ENCODE measurements at places on chromosomes 3 and 15.
A peak's percentile ranks its signal among the peaks of the same experiment; 100 is the strongest.

GRCh38 chr3:89472101-89472500 is 364.7 kb downstream of the EPHA3 start:
- no peak for DNase-seq

GRCh38 chr3:193701953-193702635 is 109.1 kb downstream of the OPA1 start:
- no peak for DNase-seq

DNA sequence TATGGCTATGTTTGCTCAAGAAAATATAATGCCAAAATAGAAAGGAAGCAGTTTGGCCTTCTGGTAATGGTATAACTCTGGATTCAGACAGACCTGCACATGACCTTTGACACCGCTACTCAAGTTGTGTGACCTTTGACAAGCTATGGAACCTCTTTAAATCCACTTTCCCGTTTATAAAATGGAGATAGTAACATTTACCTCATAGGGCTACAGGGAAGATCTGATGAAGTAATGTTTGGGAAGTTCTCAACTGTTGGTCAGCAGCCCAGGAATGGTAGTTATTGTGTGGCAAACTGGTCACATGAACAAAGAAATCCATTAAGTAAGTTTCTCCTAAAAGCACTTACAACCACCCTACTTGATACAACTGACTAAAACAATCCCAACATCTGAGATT is 95.1 kb upstream of the PHLDB2 start:
- no peak for DNase-seq

- DNase-seq: no peak
These were observed 34.2 kb upstream of the SKIL start for GRCh38 chr3:170323331-170323730.

DNA sequence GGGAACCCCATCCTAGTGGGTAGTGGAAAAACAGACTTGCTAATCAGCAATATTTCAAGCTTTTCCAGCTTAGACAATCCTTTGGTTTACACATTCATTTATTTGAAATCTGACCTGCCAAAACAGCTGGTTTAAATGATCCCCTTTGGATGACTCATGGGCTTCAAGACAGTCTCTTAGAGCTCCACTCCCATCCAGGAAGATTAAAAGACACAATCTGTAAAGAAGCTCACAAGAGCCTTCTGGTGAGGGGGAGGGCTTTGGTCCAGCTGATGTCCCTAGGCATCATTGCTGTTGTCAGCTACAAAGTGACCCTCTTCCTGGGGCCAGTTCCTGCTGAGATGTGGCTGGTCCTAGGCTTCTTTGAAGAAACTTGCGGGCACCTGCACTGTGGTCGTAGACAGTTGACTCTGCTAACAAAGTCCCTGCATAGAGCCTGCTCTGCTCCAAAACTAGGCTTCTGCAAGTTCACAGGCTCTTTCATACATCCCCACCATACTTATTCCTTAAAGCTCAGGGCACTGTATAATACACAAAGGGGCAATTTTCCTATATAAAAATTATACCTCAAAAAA is 73.7 kb downstream of the IGSF11 start:
- no peak for DNase-seq

DNA sequence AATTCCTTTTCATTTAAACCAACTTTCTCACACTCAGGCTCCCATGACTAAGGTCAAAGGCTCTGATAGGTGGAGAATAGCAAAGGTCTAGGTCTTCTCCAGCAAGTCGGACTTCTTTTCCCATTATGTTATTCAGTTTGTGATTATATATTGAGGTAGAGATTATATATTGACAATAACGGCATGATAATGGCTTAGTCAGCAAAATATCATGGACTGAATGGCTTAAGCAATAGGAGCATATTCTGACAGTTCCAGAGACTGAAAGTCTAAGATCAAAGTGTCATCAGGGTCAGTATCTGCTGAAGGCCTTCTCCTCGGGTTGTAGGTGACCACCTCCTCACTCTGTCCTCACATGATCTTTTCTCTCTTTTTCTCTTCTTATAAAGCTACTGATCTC is 1251.4 kb downstream of the ROBO1 start:
- DNase-seq: no peak

DNA sequence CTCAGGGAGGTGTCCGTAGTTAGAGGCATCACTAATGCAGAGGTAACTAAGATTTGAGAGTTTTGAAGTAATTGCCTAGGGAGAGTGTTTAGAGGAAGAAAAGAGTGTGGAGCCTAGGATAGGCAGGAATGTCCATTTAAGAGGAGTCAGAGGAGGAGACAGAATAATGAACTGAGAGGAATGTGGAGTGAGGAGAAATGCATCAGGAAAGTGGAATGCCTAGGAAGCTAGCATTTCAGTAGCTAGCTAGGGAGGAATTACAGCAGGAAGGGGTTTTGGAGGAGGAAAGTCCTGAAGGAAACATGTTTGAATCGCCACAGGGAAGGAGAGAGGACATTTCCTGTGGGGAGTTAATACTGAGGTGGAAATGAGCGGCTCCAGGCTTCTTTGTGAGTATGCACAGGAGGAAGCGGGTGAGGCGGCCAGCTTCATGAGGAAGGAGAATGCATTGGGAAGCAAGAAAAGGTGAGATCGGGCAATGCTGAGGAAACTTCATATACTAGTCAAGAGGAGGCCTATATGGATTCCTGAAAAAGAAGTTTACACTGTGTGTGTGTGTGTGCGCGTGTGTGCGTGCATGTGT is 154.3 kb downstream of the TMEM108 start:
- no peak for DNase-seq

DNA sequence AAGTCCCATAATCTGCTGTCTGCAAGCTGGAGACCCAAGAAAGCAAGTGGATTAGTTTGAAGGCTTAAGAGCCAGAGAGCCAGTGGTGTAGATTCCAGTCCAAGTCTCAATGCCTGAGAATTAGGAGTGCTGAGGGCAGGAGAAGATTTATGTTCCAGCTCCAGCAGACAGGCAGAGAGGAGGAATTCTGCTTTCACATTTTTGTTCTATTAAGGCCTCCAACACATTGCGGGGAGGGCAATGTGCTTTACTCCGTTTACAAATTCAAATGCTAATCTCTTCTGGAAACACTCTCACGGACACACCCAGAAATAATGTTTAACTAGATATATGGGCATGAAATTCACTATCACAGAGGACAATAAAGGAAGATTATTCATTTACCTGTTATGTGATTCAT is 54.0 kb downstream of the DPH6 start:
- DNase-seq: no peak

GRCh38 chr3:167467848-167468611 is 5.8 kb downstream of the SERPINI2 start:
- no peak for DNase-seq

DNA sequence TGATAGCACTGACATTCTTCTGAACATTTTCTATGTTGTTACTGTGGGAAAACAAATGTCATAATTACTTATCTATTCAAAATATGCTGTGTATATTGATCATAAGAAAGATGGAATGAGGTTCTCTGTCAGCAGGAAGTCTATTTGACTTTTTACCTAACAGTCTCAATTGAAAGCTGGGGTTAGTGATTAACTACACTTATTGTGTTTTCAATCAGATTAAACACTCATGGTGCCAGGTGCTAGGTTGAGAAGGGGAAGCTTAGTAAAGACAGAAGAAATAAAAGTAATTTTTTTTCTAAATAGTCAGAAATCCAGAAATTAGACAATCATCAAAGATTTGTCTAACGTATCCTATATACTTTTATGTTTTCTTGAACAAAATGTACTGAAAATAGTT is 281.0 kb upstream of the NR2E3 start:
- DNase-seq: no peak

GRCh38 chr15:31091481-31091880 is 10.0 kb downstream of the TRPM1 start:
- DNase-seq: no peak

DNA sequence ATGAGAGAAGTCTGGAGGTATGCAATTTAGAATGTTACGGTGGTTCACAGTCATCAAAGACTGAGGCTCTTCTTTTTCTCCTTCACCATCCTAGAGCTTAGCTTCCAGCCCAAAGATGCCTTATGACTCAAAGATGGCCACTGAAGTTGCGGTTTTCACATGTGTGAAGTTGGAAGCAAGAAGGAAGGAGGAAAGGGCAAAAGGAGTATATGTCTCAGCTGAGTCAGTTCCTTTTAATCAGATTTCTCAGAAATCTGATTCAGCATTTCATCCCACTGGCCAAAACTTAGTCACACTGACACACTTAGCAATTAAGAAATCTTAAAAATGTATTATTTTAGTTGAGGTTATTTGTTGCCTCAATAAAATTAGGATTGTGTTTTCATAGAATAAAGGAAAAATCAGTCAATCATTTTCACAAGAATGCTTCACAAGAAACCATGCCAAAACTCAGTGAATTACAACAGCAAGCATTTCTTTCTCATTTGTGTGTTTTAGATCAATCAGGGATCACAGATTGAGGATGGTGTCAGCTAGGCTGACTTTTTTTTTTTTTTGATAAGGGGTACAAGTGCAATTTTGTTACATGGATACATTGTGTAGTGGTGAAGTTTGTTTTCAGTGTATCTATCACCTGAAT is 211.1 kb upstream of the GADL1 start:
- no peak for DNase-seq

- no peak for DNase-seq
These were observed 50.4 kb downstream of the CCR4 start for GRCh38 chr3:33001889-33002288.

GRCh38 chr3:180631317-180631716 is 29.4 kb downstream of the TTC14 start:
- no peak for DNase-seq

GRCh38 chr15:34367101-34368081 is at the start of gene LPCAT4:
Gene LPCAT4, minus strand, starts transcription at chr15:34367196. Its CDS starts 96 bp downstream, at chr15:34367100.
- DNase-seq: peak; percentile 75

GRCh38 chr3:122299872-122300460 is 25.1 kb upstream of the CSTA start:
- DNase-seq: peak; percentile 15

DNA sequence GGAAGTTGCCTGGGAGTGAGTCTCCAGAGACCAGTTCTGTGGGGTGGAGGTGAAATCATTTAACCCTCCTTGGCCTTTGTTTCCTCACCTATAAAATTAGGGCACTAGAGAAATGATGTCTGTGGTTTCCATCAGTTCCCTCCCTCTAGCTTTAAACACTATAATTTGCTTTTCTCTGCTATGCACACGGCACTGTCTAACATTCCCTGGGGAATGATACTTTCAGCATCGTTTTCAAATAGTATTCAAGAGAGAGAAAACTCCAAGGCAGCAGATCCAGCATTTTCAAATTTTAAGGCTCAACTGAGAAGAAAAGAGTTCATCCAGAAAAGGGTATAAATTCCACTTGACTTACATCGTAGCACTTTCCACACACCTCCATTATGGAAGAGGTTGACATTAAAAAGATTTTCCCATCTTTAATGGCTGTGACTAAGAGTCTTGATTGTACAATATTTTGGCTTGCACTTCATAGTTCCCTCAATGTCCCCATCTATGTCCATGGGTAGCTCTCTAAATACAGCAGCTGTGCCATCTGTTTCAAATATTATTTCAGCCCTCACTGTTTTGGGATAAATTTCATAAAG is 137.7 kb upstream of the ZPLD1 start:
- no peak for DNase-seq

- DNase-seq: no peak
These were observed 55.6 kb downstream of the TMEM45A start for GRCh38 chr3:100548053-100548452.

DNA sequence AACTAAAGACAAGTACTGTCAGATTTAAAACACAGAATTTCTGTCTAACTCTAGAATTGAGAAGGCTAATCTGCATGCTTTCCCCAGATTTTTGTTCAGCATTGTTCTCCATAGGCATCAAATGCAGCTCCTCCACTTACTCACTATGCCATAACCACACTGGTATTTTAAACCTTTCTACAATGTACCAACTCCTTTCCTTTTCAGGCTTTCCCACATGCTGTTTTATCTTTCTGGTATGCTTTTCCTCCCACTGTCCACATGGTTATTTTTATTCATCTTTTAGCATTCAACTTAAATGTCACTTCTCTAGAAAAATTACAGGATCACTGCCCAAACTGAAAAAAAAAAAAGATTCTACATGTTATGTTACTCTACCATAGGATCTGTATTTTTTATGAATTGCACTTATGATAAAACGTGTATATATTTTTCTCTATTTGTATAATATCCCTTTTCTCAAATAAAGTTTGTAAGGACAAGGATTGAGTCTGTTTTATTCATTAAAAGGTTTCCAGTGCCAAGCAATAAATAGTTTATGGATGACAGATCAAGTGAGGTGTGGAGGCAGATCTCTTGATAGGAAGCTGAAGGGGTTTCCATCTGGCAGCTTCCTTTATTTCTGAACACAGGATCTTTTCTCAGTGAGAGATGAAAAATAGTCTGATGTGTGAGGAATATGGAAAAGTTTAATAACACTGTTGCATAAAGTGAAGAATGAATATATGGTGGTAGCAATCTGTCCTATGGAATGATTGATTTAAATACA is 1064.5 kb downstream of the ZPLD1 start:
- DNase-seq: no peak

DNA sequence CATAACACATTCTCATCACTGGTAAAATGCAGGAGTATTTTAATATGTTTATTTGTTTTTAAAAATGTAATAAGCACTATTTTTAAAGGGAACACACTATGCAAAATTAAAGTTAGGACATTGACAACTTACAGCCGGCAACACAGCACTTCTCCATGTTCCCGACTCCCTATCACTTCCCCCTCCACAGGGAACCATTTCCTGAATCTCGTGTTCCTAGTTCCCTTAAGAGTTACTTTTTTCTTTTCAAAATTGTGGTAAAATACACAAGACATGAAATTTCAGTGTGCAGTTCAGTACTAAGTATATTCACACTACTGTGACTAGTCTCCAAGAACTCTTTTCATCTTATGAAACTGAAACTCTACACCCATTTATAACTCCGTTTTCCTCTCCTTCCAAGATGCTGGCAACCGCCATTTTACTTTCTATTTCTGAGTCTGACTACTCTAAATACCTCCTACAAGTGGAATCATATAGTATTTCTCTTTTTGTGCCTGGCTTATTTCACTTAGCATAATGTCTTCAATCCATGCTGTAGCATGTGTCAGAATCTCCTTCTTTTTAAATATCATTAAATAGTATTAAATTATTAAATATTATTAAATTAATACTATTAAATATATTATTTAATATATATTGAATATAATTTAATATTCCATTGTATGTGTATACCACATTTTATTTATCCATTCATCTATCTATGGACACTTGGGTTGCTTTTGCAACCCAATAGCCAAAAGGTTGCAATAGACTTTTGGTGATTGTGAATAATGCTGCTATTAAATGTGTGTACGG is 25.9 kb upstream of the UBE2Q2 start:
- DNase-seq: no peak

GRCh38 chr3:148528024-148528423 is 169.7 kb upstream of the AGTR1 start:
- DNase-seq: no peak

DNA sequence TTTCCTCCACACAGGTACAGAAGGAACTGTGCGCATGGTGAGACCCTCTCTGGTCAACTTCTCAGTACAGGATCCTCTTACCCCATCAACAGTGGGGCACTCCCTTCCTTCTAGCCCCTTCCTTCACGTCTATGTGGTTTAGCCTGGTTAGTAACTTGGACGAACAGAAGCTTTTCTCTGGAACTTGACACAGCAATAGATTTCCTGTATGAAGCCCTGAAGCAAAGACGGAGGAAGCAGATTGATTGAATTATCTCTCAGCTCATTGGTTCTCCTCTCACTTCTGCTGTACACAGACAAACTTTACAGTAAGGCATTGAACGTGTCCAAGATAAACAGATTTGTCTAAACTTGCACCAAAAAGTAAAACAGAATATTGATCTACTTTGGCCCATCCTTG is at the start of gene CD200R1:
Gene CD200R1 (minus strand): TSS at position 210 of the 400 bp plus-strand sequence. CDS start 246 bp downstream, outside the sequence.
- DNase-seq: no peak

Data from activated gamma-delta T cell treated with anti-CD3 and anti-CD28 coated beads, Interleukin-2, amount 50 U/mL, for 16 hours (primary cell).